Right ventricle myocardium superior (tissue), 1 donor: ENCODE measurements at places on chromosomes 4 and X. TPM values are rescaled to one million over a fixed set of nuclear protein-coding genes. Genes with fewer than 3 reads are reported as not detected.

NUDT10 gene
- 0.13 TPM for total RNA-seq

DUX4 gene
- total RNA-seq: not detected

DNA sequence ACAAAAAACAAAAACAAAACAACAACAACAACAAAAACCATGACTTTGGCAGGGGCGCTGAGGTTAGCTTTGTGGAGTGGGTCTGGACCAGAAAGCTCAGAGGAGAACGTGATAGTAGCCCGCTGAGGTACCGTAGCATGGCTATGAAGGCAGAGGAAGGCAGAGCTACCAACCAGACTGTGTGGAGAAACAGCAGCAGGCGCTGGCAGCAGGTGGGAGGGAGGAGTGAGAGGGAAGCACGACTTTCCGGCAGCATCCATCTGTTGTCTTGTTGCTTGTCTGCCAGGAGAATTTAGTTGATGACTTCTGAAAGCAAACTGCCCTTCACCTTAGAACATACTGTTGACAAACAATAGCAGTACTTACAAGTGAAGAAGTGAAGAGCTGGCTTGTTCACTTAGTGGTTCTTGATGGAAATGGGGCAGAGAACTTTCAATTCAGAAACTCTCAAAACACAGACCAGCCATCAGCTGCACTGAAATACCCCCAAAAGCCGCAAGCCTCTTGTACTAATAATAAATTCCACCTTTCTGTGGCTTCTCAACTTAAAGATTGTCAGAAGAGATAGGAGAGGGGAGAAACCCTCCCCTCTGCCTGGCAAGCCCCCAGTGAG lies 447.2 kb downstream of the SLITRK2 start:
- DNase-seq: no peak

FAM133A gene
- total RNA-seq: not detected

- no peak for DNase-seq
These were observed 64.3 kb downstream of the PDLIM5 start for GRCh38 chr4:94516067-94516466.

DDX53 gene
- not detected for total RNA-seq

DNA sequence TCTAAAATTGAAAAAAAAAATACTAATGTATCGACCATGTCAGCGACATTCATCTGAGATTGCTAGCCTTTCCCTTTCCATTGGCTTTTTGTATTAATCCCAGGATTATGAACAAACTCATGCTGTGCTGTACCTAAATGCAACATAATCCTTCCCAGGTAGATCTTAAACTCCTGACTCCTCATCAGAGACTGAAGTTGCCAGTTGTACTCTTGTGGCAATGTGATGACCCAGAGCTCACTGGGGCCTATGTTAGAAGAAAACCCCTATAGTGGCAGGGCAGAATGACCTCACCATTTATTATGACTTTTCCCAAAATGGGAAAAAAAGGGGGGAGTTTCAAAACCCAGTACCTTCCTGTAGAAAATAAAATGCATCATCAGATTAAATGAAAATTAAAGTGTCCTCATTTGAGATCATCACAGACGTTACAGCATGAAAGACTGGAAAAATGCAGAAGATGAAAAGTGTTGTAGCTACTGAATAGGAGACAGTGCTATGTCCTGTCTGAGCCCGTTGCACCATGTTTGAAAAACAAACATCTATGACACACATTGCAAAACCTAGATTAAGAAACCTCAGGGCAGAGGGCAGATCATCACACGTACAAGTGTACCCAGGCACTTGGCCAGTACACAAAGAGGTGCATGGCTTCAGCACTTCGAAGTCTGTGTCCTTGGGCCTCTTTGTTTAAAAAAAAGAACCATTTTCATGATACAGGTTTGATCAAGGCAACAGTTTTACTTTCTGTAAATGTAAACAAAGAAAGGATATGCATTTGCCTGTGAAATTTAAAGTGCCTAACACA lies 6.8 kb upstream of the ACSL4 start:
- DNase-seq: no peak

BEX4 gene
- 30.5 TPM for total RNA-seq

- no peak for DNase-seq
These were observed 15.6 kb downstream of the PAQR3 start for GRCh38 chr4:78923464-78924312.

DNA sequence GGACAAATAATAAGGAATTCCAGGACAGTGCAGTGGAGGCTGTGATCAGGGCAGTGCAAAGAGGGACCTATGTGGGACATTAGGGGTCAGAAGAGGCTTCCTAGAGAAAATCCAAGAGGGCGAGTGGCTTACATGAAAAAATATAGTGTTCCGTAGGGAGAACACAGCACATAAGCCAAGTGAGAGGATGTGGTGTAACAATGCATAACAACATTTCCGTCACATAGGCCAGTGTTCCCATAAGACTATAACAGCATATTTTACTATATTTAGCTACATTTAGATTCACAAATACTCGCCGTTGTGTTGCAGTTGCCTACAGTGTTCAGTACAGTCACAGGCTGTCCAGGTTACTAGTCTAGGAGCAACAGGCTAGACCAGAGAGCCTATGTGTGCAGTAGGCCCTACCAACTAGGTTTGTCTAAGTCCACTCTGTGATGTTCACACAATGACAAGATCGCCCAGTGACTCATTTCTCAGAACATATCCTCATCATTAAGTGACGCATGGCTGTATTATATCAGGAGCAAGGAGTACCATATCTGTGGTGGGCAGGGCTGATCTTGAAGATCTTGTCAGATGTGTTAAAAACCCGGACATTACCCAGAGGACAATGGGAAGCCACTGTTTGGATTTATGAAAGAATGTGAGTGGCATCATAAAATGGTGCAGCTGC lies 74.0 kb upstream of the TBL1X start:
- DNase-seq: no peak

ATOH1 gene
- not detected for total RNA-seq

- DNase-seq: no peak
These were observed 86.0 kb upstream of the TET2 start for GRCh38 chr4:105060628-105061027.

ZCCHC13 gene
- total RNA-seq: not detected

MAGEA2B gene
- total RNA-seq: not detected

GRIA3 gene
- 0.54 TPM for total RNA-seq

- no peak for DNase-seq
These were observed 69.1 kb downstream of the FBXL5 start for GRCh38 chr4:15586066-15586465.

DNA sequence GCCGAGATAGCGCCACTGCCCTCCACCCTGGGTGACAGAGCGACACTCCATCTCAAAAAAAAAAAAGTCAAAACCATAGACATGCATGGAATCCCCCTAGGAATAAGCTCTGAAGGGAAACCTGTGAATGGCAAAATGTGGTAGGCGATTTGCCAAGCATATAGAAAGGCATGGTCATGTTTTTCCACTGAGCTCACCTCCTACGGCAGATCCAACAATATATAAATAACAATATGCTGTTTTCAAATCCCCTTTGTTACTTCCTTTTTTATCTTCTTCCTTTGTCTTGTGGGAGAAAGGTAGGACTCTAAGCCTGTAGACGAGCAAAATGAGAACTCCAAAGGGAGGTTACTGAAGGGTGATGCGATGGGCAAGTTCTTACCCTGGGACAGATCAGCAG lies 219.0 kb downstream of the PALLD start:
- no peak for DNase-seq

DNA sequence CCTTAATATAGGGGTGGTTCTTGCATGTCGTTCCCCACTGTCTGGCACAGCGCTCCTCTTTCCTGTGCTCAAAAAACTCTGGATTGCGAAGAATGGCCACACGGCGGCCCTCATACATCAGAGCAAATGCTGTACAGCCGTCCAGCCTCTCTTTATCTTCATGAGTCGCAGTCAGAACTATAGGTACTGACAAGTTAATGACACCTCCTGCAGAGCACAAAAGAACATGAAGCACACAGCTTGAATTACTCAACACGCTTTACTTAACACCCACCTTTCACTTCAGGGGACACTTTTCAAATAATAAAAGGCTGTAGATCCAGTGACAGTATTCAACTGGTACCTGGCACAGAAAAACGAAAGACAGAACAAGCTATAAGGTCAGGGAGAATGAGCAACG lies 65.3 kb downstream of the PAPSS1 start:
- DNase-seq: no peak

GRCh38 chr4:174753021-174753420 lies 76.0 kb downstream of the GLRA3 start:
- DNase-seq: no peak

TMEM35A gene
- 0.30 TPM for total RNA-seq

DNA sequence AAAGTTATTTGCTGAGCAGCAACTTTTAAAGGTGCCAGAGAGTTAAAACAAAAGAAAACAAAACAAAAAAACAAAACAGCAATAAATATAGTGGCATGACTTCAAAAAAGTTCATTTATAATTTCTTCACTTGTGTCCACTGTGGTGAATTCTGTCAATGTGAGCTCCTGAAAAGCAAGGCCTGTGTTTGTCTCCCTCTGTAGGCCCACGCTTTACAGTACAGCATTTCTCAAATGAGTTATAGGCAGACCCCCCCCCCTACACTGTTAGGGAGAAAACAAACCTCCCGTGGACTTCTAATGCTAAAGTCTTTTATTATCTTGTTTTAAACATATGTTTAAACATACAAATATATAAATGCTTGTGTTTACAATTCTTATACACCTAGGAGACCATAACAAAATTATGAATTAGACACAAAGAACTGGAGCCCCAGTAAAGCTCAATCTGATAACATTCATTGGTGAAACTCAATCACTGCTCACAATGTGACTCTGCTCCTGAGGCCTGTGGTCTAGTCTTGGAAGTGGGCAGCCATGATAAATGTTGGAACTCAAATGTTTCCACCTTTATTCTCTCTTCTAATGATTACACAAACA lies 47.0 kb upstream of the SCOC start:
- DNase-seq: no peak

- DNase-seq: no peak
These were observed 291.3 kb downstream of the PDHA2 start for GRCh38 chr4:96131186-96131585.

DNA sequence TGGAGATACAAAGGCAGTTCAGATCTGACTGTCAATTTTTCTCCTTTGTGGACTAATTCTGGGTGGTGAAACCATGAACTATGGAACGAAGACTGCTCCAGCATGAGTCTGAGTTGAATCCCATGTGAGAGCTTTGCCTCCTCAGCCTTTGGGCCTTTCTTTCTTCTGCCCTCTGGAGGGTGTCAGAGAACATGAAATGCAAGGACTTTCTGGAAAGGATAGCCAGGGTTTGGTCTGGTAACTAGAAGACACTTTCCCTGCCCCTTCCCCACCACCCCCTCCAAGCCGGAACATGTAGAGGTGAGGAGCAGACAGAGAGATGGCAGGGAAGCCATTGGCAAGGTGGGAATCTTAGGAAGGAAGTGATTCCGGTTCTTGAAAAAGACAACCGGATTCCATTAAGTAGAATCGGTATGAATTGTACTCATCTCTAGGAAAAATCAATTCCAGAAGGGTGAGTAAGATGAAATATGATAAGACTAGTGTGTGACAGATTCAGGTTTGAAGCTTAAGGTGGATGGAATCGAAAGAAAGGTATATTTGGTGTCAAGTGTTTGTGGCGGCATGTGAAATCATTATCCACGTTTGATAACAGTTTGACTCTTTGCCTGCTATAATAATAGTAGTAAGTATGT lies 19.0 kb downstream of the FHL1 start:
- no peak for DNase-seq

GRCh38 chr4:55018521-55018920 lies 106.9 kb downstream of the KDR start:
- no peak for DNase-seq

DNA sequence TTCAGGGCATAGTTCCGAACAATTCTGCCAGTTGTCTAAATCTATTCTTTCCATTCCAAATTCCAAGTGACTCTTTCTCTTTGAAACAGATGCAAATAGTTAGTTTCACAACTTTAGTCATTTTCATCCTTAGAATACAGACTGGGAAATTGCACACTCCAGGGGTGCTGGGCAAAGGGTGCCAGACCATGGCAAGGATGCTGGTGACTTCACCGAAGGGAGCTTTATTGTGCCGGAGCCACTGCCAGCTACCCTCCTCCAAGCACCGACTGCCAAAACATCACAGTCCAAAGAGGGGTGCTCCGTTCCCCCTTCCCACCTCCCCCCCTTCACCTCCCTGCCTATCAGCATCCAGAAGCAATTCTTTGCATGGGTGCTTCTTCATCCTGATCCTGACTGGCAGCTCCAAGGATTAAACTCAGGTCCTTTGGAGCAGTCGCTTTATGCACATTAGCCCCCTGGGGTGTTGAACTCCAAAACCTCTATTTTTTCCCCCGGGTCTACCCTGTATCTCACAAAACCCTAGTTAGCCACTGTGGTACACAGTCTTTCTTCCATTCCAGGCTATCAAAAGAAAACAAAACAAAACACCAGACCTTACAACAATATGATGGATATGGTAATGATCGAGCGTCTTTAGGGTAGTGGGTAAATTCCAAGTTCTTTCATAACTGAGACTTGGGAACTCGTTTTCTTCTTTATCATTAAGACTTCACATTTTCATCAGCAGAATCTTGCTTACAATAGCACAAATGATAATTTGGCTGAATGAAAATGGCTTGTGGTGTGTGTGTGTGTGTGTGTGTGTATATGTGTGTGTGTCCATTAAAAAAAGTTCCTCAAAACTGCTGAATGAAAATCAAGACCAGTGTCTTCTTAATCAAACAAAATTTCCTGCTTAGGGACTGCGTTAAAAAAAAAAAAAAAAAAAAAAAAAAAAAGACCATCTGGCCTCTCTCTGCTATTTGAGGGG lies 28.7 kb downstream of the MID1 start:
- no peak for DNase-seq

DNA sequence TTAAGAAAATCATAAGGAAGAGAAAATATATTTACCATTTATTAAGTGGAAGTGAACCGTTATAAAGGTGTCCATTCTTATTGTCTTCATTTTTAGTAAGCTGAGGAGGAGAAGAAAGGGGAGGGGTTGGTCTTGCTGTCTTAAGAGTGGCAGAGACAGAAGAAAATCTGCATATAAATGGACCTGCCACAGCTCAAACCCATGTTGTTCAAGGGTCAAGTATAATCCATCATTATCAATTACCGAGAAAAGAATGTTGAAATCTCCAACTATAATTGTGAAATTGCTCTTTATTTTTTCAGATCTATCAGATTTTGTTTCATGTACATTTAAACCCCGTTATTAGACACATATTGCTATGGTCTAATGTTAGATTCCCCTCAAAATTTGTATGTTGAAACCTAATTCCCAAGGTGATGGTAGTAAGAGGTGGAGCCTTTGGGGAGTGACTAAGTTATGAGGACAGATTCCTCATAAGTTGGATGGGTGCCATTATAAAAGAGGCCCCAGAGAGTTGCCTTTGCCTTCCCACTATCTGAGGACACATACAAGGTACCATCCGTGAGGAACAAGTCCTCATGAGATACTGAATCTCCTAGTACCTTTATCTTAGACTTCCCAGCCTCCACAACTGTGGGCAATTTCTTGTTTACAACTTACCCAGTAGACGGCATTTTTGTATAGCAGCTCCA lies 58.5 kb upstream of the SMAD1 start:
- no peak for DNase-seq
